ENCODE measurements at places on chromosomes 2 and 18.

DNA sequence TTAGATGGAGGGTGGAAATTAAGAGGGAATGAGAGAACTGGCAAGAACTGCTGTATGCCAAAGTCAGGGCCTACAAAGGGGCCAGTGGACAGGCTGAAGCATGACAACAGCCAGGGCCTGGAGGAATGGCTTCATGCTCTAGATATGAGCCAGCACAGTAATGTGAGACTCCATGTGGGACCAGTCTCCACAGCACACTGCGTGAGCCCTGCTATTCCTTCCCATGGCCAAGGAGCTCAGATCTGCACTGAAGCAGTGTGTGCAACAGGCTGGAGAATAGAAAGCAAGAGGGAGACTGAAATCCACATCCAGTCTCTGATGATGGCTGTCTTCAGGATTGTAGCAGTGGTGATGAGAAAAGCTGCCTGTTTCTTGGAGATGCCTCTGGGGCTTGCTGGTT, 162.8 kb downstream of the TPGS2 start:
- DNase-seq = no peak

DNA sequence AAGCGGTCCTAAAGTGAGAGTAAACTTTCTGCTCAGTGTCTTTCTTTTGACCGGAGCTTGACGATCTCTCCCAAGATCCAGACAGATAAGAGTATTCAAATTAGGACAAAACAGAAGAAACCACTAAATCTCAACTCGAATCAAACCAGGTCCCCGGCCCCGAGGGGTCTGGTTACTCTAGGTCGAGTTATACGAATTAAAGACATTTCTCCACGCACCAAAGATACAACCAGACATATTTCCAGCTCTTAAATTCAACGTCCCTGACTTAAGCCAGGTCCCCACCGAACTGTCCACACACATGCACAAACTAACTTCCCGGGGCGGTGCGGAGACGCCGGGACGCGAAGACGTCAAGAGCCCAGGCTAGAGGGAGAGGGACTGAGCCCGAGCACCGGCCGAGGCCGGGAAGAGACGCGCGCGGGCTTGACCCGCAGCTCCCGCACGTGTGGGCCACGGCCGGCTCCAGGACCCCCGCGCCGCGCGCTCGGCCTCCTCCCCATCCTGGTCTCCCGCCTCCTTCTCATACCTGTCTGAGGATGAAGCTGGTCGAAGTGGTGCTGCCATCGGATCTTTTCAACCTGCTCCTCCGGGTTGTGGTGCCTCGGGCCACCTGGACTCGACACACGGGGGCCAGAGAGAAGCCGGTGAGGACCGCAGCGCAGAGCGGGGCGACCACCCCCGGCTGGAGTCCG, 896 bp downstream of the CACNB4 start:
- peak; percentile 53 for DNase-seq

DNA sequence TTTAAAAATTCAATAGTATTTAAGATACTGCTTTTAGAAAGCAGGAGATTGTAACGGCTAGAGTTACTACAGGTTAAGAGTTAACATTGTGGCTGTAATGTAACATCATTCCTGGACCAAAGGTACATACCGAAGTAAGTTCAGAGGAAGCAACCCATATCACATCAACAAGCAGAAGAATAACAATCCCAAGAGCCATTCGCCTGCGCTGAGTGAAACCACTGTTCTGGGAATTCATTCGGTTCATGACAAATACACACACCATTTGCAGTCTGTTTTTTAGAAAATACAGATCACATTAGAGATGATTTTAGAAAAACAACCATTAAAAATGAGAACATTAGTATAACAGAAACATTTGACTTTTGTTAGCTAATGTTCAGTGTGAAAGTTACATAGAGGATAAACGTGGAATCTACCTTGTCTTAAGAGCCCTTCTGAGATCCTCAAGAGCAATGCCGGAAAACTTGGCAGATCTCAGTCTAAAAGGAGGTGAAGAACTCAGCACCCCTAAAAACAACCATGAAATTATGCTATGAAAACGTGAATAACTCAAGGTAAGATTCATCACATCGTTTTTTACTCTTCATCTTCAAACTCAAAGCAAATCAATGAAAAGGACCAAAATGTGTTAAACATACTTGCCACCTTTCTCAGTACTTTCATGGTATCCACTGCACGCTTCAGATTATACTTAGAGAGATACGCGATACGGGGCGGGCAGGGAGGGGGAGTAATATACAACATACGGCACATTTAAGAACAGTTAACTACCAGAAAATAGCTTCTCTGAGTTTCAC, 1.2 kb downstream of the SLC35F5 start:
- peak; percentile 57 for DNase-seq

GRCh38 chr2:200744201-200744602, 67.5 kb upstream of the BZW1 start:
- no peak for DNase-seq

DNA sequence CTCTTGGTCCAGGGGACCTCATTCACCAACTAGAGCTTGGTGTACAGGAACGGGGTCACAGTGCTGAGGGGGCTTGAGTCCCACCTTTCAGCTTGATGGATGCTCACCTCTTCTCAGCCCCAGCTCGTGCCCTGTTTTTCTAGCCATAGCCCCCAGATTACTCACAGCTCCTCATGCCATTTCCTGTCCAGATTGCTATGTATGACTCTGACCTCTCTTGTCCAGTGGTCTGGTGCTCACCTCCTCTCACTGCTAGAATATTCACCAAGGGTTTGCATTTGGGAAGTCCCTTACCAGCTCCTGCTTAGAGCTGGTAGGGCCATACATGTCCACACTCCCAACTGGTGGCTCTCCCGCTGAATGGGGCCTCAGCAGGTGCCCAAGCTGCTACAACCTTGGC, 5.9 kb downstream of the LBX2 start:
- DNase-seq = no peak

- peak; percentile 87 for DNase-seq
Observed at GRCh38 chr2:27264753-27265535, 2.1 kb upstream of the SLC30A3 start.

Data from SW480 (cell line).